ENCODE measurements at places on chromosomes 3 and 15.

- no peak for DNase-seq
- H3K27ac ChIP-seq = peak overlapping the region; percentile 69
- H3K4me3 ChIP-seq = no peak overlapping the region
- H3K36me3 ChIP-seq = no peaks in the 10 kb centered on the region
Measured at GRCh38 chr3:90015688-90016356, 908.4 kb downstream of the EPHA3 start.

- no peak overlapping the region for H3K4me3 ChIP-seq
- H3K36me3 ChIP-seq = no peaks in the 10 kb centered on the region
- no peaks in the 10 kb centered on the region for H3K27me3 ChIP-seq
Measured at GRCh38 chr3:50486219-50486888, 17.1 kb downstream of the CACNA2D2 start.

DNA sequence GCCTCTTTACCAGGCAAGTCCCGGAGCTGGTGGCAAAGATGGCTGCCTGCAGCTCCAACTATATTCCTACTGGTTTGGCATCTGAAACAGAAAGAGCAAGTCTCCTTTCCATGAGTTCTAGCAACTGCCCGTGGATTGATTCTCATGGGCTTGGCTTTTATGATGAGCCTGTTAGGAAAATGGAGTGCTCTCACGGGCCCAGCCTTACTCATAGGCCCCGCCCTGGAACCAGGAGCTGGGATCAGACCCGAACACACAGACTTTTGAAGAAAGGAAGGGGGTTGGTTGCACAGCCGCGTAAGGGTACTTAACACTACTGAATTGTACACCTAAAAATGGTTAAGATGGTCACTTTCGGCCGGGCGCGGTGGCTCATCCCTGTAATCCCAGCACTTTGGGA lies 2.9 kb downstream of the NRROS start:
- no peak overlapping the region for H3K4me3 ChIP-seq
- no peaks in the 10 kb centered on the region for H3K4me1 ChIP-seq
- peaks cover 47% of the 10 kb centered on the region for H3K27me3 ChIP-seq
- H3K27ac ChIP-seq = no peak overlapping the region
- H3K36me3 ChIP-seq = no peaks in the 10 kb centered on the region

DNA sequence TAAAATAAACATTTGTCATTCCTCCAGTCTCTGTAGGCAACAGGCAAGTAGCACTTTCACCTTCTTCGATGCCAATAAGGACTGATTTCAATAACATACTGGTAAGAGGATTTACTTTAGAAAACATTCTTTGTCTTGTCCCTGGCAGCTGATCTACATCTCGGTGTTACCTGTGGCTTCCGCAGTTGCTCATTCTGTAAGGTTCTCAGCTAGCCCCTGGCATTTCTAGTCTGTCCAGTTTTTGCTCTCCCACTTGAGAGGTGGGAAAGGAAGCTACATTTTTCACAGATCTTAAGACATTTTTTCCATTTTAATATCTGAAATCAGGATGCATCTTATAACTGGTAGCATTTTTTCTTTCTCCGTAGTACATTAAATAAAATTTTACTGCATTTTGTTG lies 19.7 kb upstream of the MAP6D1 start:
- H3K4me3 ChIP-seq = no peak overlapping the region
- no peak for DNase-seq
- no peaks in the 10 kb centered on the region for H3K4me1 ChIP-seq
- H3K27me3 ChIP-seq = no peaks in the 10 kb centered on the region
- peaks cover 77% of the 10 kb centered on the region for H3K36me3 ChIP-seq
- H3K27ac ChIP-seq = no peak overlapping the region

GRCh38 chr3:105662306-105662705 lies 206.5 kb downstream of the CBLB start:
- no peaks in the 10 kb centered on the region for H3K27me3 ChIP-seq
- no peak for DNase-seq
- no peak overlapping the region for H3K4me3 ChIP-seq
- peaks cover 35% of the 10 kb centered on the region for H3K36me3 ChIP-seq
- H3K4me1 ChIP-seq = peaks cover 4% of the 10 kb centered on the region

DNA sequence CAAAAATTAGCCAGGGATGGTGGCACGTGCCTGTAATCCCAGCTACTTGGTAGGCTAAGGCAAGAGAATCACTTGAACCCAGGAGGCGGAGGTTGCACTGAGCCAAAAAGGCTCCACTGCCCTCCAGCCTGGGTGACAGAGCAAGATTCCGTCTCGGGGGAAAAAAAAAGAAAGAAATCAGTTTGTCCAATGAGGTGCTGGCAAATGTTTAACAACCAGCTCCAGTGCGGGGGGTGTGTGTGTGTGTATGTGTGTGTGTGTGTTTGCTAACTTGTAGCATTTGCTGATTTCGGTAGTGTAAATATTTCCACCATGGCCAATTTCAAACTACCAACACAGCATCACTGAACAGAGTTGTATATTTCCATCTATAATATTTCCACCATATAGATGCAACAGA lies 23.8 kb upstream of the IDH2 start:
- H3K4me3 ChIP-seq = no peak overlapping the region
- H3K27ac ChIP-seq = no peak overlapping the region
- no peaks in the 10 kb centered on the region for H3K27me3 ChIP-seq
- DNase-seq = no peak
- no peaks in the 10 kb centered on the region for H3K36me3 ChIP-seq

GRCh38 chr3:196995646-196996355 lies 27.2 kb upstream of the PIGZ start:
- DNase-seq = peak; percentile 49
- H3K4me3 ChIP-seq = no peak overlapping the region
- H3K27me3 ChIP-seq = no peaks in the 10 kb centered on the region
- H3K36me3 ChIP-seq = no peaks in the 10 kb centered on the region

- H3K27ac ChIP-seq = peak within 1 kb of the TSS; percentile 6
- H3K36me3 ChIP-seq = no peaks in the 10 kb centered on the region
- no peak for DNase-seq
- peak within 1 kb of the TSS; percentile 39 for H3K4me3 ChIP-seq
- no peaks in the 10 kb centered on the region for H3K4me1 ChIP-seq
Measured at GRCh38 chr3:50204804-50205412, at the start of gene SLC38A3. Gene SLC38A3, plus strand, starts transcription at chr3:50205271. Its CDS starts 8,929 bp downstream, at chr3:50214200.

- H3K4me3 ChIP-seq = no peak overlapping the region
- no peaks in the 10 kb centered on the region for H3K4me1 ChIP-seq
- DNase-seq = no peak
- H3K27ac ChIP-seq = no peak overlapping the region
Measured at GRCh38 chr3:151300539-151300938, 16.1 kb downstream of the GPR87 start.

DNA sequence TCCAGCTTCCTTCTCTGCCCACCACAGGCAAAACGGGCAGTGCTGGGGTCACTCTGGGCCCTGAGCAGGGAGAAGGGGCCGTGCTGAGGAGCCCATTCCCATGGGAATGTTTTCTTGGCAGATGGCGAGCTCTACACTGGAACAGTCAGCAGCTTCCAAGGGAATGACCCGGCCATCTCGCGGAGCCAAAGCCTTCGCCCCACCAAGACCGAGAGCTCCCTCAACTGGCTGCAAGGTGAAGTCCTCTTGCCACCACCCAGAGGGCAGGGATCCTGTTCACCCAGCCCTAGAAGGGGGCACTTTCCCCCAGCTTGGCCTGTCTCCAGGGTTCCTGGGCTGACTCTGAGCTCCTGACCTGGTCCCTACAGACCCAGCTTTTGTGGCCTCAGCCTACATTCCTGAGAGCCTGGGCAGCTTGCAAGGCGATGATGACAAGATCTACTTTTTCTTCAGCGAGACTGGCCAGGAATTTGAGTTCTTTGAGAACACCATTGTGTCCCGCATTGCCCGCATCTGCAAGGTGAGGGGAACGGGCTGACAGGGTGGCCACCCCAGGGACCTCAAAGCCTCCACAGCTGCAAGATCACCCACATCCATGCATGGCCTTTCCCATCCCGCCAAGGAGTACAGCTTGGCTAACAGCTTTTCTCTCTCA lies 12.4 kb downstream of the CIB1 start:
- H3K27ac ChIP-seq = peak overlapping the region; percentile 64
- peaks cover 13% of the 10 kb centered on the region for H3K4me1 ChIP-seq
- H3K27me3 ChIP-seq = no peaks in the 10 kb centered on the region
- no peak overlapping the region for H3K4me3 ChIP-seq

DNA sequence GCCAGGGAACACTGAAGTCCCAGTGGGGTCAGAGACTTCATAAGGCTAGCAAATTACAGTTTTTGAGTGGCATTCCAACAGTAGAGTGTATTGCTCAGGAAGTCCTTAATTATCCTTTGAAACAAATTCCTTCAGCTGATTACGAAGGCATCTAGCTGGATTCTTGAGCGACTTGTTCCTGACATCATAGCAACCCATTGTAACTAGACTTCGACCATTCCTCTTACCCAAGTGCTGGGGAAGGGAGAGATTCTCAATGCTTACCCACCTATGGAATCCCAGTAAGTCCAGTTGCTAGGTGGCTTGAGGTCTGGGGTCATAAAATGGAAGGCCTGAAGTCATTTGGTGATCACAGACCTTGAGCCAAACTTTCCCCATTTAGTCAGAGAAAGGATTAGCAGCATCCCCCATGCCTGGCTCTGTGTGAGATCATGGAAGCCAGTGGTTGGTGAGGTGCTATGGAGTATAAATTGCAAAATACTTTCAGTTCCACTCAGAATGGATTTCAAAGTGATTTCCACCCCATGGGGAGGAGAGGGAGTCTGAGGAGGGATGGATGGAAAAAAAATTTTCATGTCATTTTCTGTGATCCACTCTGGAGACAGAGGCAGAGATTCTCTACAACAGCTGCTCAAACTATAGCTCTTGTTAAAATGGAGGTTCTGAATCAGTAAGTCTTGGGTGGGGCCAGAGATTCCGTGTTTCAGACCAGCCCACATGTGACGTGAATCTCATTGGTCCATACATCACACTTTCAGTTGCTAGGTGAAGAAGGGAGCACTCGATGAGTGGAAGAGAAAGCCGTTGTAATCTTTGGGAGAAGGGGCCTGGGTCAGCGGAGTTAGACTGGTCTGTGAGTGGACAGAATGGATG lies 45.7 kb downstream of the CD86 start:
- H3K27ac ChIP-seq = no peak overlapping the region
- no peak overlapping the region for H3K4me3 ChIP-seq
- no peaks in the 10 kb centered on the region for H3K27me3 ChIP-seq
- no peak for DNase-seq

GRCh38 chr3:175617247-175617646 lies 758.1 kb downstream of the NAALADL2 start:
- no peaks in the 10 kb centered on the region for H3K36me3 ChIP-seq
- no peaks in the 10 kb centered on the region for H3K27me3 ChIP-seq

DNA sequence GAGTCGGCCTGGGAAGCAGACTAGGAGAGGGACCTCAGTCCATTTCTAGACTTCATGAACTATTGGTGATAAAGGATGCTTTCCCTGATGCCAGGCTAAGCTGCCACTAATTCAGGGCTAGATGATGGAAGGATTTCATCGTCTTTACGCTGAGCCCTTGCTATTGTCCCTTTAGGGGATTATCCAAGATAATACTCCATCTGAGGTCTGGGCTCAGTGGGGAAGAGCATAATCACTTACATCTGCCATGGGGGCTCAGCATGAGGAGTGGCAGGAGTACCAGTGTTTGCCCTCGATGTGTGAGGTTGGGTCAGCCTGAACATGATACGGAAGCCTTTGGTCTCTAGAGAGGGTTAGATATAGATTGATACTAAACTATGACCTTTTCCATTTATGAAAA lies 47.3 kb downstream of the PTPRG start:
- no peak overlapping the region for H3K27ac ChIP-seq
- DNase-seq = no peak
- peaks cover 12% of the 10 kb centered on the region for H3K36me3 ChIP-seq
- H3K4me3 ChIP-seq = no peak overlapping the region

GRCh38 chr15:70362886-70363285 lies 265.2 kb upstream of the TLE3 start:
- H3K27me3 ChIP-seq = no peaks in the 10 kb centered on the region
- no peak overlapping the region for H3K4me3 ChIP-seq
- no peaks in the 10 kb centered on the region for H3K36me3 ChIP-seq

GRCh38 chr3:3281024-3281423 lies 101.5 kb upstream of the CRBN start:
- H3K4me3 ChIP-seq = no peak overlapping the region
- no peaks in the 10 kb centered on the region for H3K27me3 ChIP-seq
- H3K27ac ChIP-seq = no peak overlapping the region
- DNase-seq = no peak

DNA sequence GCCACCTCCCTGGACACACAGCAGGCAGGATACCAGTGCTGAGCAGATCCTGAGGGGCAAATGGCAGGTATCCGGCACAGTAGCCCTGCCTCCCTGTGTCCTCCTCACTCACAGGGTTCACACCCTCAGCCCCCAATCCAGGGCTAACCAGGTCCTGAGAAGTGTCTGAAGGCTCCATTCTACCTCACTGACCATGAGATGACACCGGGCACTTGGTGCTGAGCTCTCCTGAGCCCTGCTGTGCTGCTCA lies 115.4 kb upstream of the ATP2B2 start:
- H3K36me3 ChIP-seq = no peaks in the 10 kb centered on the region
- H3K27me3 ChIP-seq = no peaks in the 10 kb centered on the region
- no peak overlapping the region for H3K27ac ChIP-seq
- no peak overlapping the region for H3K4me3 ChIP-seq
- no peaks in the 10 kb centered on the region for H3K4me1 ChIP-seq

GRCh38 chr3:40588406-40588805 lies 63.6 kb downstream of the ZNF621 start:
- no peak overlapping the region for H3K4me3 ChIP-seq
- no peaks in the 10 kb centered on the region for H3K36me3 ChIP-seq
- no peaks in the 10 kb centered on the region for H3K27me3 ChIP-seq
- peaks cover 4% of the 10 kb centered on the region for H3K4me1 ChIP-seq

- DNase-seq = no peak
- peaks cover 12% of the 10 kb centered on the region for H3K4me1 ChIP-seq
- H3K27ac ChIP-seq = peak overlapping the region; percentile 52
- H3K4me3 ChIP-seq = no peak overlapping the region
- peaks cover 6% of the 10 kb centered on the region for H3K36me3 ChIP-seq
- no peaks in the 10 kb centered on the region for H3K27me3 ChIP-seq
Measured at GRCh38 chr3:16370872-16371740, 106.1 kb downstream of the OXNAD1 start.

GRCh38 chr15:45635191-45635638 lies 386 bp downstream of the SQOR start:
- H3K4me1 ChIP-seq = peaks cover 60% of the 10 kb centered on the region
- peak; percentile 85 for DNase-seq

GRCh38 chr3:155412904-155413303 lies 119.4 kb upstream of the STRIT1 start:
- H3K27ac ChIP-seq = no peak overlapping the region
- no peaks in the 10 kb centered on the region for H3K36me3 ChIP-seq
- no peaks in the 10 kb centered on the region for H3K27me3 ChIP-seq
- no peak overlapping the region for H3K4me3 ChIP-seq
- no peak for DNase-seq
- no peaks in the 10 kb centered on the region for H3K4me1 ChIP-seq

DNA sequence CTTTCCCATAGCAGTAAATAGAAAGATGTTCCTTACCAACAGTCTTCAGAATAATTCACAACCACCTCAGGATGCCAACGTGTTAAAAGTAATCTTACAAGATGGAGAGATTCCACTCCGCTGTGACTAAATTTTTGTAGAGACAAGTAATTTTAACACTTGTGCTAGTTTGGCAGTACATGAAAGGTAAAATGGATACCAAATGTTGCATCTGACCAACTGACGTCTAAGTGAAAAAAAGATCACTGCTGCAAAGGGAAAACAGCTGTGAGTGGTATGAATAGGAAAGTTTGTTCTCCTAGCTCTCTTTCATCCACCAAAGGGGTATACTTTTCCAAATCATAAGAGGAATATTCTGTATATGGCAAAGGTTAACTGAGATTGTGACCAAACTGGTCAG lies 2.6 kb downstream of the SPG21 start:
- H3K36me3 ChIP-seq = no peaks in the 10 kb centered on the region
- H3K4me3 ChIP-seq = no peak overlapping the region
- H3K27me3 ChIP-seq = no peaks in the 10 kb centered on the region
- no peaks in the 10 kb centered on the region for H3K4me1 ChIP-seq
- DNase-seq = no peak

- no peaks in the 10 kb centered on the region for H3K36me3 ChIP-seq
- H3K4me3 ChIP-seq = no peak overlapping the region
- no peaks in the 10 kb centered on the region for H3K27me3 ChIP-seq
- no peak overlapping the region for H3K27ac ChIP-seq
- H3K4me1 ChIP-seq = no peaks in the 10 kb centered on the region
Measured at GRCh38 chr3:14857506-14857905, 38.7 kb downstream of the FGD5 start.

Measured in tibial artery (tissue), 4 donors.